ENCODE measurements at places on chromosomes 3 and 15.
A peak's percentile ranks its signal among the peaks of the same experiment; 100 is the strongest.

DNA sequence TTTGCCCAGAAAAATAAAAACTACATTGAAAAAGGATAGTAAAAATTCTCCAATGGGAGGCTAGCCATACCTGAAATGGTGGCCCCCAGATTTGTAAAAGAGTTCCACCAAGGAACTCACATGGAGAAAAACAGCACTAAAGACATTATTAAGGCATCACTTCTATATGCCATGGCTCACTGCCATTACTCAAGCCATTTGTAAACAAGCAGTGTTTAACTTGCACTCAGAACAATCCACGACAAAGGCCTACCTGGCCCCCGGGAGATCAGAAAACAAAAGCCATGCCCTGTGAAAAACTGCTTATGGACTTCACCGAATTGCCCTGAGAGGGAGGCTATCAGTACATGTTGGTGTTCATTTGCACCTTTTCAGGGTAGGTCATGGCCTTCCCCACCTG, 19.6 kb downstream of the CCR8 start:
- DNase-seq = no peak

GRCh38 chr3:43372809-43373559, 86.6 kb downstream of the SNRK start:
- DNase-seq = no peak

- no peak for DNase-seq
Observed at GRCh38 chr15:76035593-76035992, 23.4 kb upstream of the NRG4 start.

DNA sequence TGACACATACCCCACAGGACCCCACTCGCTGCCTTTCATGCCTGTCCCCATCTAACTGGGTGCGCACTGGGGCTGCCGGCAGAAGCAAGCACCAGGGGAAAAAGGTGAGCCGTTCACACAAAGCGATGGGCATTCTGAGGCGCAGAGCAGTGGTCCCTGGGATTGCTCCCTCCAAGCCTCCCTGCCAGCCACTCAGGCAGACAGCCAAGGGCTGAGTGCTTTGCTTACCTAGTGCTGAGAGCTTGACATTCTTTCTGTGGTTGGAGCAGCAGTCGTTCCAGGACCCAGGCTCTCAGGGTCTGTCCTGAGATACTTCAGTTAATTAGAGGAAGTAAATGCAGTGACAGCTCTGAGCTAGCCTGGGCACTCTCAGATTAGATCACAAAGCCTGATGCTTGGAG, 5.7 kb downstream of the ESYT3 start:
- no peak for DNase-seq

GRCh38 chr3:152051501-152052404, 178.3 kb downstream of the SUCNR1 start:
- DNase-seq = no peak

DNA sequence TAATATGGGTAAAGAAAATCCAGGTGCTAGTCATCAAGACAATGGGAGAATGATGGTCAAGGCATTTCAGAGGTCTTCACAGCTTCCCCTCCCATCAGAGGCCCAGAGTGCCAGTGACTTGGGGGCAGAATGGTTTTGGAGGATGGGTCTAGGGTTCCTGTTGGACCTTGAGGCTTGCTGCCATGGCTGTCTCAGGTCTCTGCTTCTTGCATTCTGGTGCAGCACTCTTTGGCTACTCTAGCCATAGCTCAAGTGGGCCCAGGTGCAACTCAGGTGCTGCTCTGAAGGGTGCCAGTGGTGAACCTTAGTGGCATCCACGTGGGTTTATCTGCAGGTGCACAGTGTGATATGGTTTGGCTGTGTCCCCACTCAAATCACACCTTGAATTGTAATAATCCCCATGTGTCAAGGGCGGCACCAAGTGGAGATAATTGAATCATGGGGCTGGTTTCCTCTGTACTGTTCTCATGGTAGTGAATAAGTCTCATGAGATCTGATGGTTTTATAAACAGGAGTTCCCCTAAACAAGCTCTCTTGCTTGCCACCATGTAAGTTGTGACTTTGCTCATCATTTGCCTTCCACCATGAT, 48.5 kb upstream of the PEX5L start:
- peak; percentile 15 for DNase-seq

DNA sequence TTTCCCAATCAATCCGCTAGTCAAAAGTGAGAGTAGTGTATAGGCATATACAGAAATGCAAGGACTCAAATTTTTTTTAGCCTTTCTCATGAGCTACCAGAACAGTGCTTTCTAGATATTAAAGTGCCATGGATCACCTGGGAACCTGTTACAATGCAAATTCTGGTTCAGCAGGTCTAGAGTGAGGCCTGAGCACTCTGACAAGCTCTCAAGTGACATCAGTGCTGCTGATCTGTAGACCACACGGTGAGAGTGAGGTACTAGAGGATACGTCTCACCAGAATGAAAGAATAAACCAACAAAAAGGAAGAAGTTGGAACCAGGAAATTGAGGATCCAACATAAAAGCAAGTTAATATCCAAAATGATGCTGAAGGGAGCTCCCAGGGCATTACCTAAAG, 16.0 kb upstream of the PLA2G4D start:
- no peak for DNase-seq

DNA sequence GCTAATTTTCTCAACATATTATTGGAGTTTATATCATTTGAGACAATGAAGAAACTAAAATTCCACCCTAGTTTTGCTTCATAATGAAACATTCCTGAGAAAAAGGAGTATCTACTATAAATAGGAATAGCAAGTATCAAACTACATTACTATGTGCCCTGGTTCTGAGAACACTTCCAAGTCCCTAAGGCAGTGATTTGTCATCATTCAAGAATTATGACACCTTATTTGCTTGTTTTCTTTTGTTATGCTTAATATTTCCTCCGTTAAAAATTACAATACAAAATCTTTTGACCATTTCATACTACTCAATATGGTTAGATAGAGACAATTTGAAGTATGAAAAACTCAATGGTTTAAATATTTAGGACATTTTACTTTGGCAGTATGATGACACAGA, 707.8 kb upstream of the GOLIM4 start:
- no peak for DNase-seq

- no peak for DNase-seq
Observed at GRCh38 chr3:145175626-145176025, 985.4 kb downstream of the PLOD2 start.

DNA sequence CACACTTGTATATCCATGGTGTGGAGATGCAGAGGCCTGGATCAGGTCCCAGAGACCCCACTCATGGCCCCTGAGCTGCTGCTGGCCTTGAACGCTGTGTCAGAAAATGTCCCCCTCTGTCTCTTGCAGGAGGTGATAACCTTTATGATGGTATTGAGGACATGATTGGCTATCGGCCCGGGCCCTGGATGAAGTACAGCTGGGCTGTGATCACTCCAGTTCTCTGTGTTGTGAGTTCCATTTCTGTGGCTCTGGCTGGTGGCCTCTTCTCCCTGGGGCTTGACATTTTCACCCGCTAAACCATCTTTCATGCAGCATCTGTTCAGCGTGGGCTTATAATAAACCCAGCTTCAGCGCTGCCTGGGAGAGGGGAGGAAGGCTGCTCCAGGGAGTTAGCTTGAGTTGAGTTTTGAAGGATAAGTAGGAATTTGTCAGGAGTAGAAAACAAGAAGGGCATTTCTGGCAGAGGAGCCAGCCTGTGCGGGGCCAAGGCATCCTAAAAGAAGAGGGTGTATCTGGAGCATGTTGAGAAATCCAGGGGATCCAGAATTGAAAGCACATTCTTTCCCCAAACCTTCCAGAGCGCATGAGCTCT, 61.1 kb downstream of the GRIP2 start:
- no peak for DNase-seq

DNA sequence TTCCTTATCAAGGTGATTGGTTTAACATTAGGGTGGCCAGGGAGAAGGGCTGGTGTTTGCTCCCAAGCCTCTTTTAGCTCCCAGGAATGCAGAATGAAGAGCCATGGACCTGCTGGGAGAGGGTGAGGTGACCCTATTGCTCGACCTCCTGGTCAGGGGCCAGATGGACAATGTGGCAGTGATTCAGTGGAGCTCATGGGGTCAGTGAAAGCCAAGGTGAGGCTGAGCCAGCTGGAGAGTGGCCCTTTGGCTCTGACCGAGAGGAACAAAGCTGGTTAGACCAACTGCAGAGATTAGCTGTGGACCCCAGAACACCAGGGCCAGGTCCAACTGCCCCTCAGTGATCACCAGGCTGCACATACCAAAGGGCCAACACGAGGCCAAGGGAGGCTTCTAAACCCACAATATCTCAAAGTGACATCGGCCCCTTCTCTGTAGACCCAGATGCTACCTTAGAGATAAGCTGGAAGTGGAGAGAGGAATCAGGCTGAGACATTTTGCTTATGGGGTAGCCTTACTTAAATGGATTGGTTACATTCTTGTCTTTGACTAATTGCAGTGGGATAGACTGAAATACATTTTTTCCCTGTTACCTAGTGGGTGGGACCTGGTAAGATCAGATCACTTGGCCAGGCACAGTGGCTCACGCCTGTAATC, 15.8 kb upstream of the BTBD1 start:
- no peak for DNase-seq

DNA sequence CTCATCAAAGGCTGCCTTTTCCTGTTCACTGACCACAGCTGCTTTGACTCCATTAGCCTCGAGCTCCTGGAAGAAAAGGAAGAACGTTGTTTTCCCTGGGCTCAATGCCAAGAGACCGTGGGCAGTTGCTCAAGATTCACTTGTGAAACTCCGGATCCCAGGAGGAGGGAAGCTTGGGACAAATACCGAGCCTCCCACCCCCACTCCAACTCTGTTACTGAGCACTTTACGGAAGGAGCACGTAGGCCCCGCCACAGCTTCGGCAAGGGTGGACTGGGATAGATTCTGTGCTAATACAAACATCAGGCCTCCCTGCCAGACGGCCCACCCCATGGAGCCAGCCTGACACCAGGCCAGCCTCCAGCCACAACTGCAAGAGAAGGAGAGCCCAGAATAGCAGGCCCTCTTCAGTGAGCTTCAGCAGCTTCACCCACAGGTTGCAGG, 10.8 kb upstream of the FANCD2 start:
- DNase-seq = no peak

- DNase-seq = no peak
Observed at GRCh38 chr3:145006271-145006670, 1034.6 kb downstream of the DIPK2A start.

DNA sequence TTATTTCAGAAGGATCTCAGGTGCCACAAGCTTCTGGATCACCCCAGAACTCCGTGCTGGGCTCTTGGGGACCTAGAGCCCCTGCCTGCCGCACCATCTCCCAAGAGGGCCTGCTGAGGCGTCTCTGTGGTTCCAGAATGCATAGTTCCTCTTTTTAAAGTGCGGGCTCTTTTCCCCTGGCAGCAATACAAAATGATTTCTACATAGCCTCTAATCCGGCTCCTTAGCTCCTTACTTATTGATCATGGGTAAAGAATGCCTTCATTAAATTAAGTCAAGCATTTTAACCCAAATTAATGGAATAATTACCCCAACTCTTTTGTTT, 121.9 kb downstream of the ATP10A start:
- no peak for DNase-seq

GRCh38 chr15:85456798-85457197, 76.4 kb downstream of the AKAP13 start:
- no peak for DNase-seq

- peak; percentile 35 for DNase-seq
Observed at GRCh38 chr15:65595960-65596359, 15.0 kb downstream of the INTS14 start.

DNA sequence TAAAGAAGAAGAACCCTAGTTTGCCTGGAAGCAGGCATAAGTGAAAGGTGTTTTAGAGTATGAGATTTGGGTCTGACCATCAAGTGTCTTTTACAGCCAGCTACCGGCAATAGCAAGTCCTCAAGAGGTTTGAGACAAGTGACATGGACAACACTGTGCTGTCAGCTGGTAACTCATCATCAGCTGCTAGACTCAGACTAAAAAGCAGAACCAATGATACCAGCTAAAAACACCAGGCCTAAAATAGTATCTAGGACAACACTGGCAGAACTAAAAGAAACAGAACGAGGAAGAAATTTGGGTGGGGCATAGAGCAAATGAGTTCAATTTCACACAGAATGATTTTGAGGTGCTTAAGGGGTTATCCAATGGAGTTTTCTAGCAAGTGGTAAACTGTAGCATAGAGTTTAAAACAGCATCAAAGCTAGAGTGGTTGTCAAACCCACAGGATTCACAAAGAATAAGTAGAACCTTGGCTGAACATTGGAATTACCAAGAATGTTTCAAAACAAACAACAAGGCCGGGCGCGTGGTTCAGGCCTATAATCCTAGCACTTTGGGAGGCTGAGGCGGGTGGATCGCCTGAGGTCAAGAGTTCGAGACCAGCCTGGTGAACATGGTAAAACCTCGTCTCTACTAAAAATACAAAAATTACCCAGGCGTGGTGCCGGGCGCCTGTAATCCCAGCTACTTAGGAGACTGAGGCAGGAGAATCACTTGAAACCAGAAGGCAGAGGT, 3.9 kb downstream of the CIAO2A start:
- no peak for DNase-seq

DNA sequence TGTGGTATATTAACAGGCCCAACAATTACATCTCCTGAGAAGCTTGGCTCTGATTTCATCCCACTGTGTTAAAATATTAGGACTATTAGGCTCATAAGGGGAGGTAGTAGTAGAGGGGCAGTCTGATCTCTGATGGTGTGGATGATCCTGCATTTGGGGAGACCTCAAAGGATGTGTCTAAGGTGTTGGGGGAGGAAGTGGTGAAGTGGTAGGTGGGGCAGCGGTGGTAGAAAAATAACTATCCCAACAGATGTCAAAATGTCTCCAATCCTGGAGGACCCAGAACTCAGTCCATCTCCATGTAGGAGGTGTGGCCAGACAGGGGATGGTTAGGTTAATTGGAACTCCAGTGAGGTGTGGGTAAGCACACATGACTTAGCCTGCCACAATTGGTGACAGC, 10.4 kb upstream of the IQCF6 start:
- no peak for DNase-seq

DNA sequence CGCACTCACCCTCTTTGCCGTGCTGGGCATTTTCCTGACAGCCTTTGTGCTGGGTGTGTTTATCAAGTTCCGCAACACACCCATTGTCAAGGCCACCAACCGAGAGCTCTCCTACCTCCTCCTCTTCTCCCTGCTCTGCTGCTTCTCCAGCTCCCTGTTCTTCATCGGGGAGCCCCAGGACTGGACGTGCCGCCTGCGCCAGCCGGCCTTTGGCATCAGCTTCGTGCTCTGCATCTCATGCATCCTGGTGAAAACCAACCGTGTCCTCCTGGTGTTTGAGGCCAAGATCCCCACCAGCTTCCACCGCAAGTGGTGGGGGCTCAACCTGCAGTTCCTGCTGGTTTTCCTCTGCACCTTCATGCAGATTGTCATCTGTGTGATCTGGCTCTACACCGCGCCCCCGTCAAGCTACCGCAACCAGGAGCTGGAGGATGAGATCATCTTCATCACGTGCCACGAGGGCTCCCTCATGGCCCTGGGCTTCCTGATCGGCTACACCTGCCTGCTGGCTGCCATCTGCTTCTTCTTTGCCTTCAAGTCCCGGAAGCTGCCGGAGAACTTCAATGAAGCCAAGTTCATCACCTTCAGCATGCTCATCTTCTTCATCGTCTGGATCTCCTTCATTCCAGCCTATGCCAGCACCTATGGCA, 41.1 kb upstream of the CSTA start:
- no peak for DNase-seq

- peak; percentile 75 for DNase-seq
Observed at GRCh38 chr15:50358845-50359244, 3.8 kb upstream of the GABPB1 start.

Data from HT-29 (cell line).